ENCODE measurements at places on chromosomes 1 and 21.

- DNase-seq = no peak
Observed at GRCh38 chr1:183696981-183697380, 43.9 kb upstream of the APOBEC4 start.

DNA sequence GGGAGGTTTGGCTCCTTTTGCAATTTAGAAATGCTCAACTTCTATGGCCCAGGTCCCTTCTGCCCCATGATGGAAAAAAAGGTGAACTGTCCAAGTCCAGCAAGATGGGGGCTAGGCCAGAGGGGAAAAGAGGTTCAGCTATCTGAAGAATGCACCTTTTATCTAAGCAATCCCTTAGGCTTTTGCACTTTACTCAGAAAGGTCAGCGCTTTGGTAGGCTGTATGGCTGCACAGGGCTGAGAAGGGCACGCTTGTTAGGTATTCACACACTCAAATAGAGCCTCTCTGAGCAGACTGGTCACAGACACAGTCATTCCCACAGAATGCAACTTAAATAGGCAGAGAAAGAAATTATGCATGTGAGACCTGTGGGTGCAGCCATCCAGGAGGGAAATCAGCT lies 31.0 kb downstream of the KANK4 start:
- DNase-seq = no peak

DNA sequence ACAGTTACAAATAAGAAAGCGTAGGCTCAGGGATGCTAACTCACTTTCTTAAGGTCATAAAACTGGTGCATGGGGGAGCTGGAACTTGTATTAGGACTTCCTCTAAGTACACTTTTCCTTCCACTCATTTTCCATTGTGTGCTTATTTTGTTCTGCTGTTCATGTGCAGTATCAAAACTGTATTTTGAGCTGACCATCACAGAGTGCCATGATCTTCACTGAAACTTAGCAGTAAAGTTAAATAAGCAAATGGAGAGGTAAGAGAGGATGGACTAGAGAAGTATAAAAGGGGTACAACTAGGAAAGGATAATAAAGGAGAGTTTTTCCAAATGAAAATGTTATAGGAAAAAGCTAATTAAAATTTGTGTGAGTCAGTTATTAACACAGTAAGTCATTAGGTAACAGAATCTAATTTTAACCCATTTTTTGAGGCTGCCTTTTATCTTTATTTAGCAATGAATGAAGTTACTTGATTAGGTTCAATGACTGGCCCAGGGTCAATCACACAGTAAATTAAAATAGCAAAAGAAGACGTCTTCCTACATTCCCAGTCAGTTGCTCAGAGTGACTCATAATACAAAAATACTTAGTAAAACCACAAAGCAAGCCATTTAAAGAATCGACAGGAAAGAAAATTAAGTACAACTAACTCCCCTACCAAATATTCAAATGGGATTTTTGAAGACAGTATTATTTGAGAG lies 165.8 kb upstream of the C1orf105 start:
- peak; percentile 74 for DNase-seq

DNA sequence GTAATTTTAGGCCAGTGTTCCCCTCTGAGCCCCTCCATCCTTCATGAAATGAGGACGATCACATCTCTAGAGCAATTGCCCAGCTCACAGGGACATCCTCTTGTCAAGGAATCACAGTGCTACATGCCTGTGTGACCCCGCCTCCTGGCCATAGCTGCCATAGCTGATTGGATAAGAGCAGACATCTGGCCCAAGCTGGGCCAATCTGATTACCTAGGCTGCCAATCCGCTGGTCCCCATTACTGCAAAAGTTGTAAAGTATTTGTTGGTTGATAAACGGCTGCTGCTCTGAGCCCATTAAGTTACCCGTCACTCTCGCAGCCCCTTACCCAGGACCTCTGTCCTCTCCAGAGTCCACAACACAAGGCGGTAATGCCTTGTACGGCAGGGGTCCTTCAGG lies 8.3 kb downstream of the NT5C1A start:
- no peak for DNase-seq

- DNase-seq = no peak
Observed at GRCh38 chr1:94772230-94772641, 47.9 kb upstream of the SLC44A3 start.

GRCh38 chr1:192817246-192817645 lies 8.4 kb downstream of the RGS2 start:
- DNase-seq = no peak

- no peak for DNase-seq
Observed at GRCh38 chr1:165612062-165612461, 19.0 kb upstream of the MGST3 start.

DNA sequence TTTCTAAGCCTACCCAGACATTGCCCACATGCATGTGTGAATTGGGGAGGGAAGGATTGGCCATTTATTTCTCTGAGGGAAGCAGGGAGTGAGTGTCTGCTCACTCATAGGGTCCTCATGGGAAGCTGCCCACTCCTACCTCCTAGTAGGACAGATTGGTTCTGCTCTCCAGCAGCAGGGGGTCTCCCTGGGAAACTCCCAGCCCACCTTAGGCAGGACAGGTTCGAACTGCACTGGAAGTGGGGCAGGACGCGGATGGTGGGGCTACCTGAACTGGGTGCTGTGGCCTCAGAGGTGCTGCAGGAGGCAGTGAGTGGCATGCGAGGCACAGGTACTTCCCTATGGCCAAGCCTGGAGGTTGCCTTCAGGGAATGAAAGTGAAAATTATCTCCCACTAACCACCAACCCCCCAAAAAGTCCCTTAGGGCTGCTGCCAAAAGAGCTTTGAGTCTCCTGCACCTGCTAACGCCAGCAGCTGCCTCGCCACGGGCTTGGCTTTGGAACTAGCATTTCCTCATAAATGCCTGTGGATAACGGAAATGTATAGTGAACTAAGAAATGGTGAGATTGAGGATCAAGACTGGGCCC lies 157.0 kb upstream of the COA6 start:
- DNase-seq = no peak

DNA sequence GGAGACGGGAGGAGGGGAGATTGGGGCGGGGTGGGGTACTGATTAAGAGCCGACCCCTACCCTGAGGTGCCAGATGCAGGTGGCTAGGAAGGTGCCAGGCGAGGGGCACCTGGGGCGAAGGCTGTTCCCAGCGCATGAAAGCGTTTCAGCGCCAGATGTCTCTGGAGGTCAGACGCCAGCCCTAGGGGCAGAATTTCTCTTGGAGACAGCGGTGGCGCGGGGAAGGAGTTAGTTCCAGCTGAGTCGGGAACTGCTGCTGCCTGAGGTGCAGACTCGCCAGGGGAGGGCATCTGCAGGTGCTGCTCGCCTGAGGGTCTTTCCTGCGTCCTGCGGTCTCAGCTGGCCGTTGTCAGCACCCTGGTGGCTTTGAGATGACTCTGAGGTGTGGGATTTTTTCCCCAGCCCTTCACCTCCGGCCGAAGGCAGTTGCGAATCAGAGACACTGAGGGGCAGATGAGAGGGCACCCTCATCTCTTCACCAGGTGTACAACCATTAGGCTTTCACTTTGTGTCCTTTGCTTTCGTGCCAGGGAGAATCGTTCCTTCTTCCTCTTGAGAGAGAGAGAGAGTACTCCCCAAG lies 539 bp downstream of the CGN start:
- peak; percentile 23 for DNase-seq

- peak; percentile 74 for DNase-seq
Observed at GRCh38 chr1:224507771-224508523, 73.3 kb upstream of the WDR26 start.

- peak; percentile 49 for DNase-seq
Observed at GRCh38 chr21:17793246-17794123, 25.7 kb downstream of the C21orf91 start.

DNA sequence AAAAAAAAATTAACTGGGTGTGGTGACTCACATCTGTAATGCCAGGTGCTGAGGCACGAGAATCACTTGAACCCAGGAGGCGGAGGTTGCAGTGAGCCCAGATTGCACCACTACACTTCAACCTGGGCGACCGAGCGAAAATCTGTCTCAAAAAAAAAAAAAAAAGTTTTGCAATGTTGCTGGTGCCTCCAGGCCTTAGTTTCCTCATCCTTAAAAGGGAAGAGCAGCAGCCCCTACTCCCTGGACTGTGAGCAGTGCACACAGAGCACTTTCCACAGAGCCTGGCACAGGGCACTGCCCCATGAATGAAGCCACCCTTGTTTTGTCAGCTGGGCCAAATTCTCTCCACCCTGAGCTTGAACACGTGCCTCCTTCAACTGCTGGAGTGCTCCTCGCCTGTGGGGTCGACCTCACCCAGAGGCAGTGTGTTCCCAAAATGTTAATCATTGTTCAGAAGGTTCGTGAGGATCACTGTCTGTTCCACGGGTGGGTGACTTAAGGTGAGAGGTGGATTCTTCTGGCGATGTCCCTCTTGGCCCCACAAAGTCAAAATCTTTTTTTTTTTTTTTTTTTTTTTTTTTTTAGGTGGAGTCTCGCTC lies 152.1 kb upstream of the TMEM51 start:
- DNase-seq = no peak

DNA sequence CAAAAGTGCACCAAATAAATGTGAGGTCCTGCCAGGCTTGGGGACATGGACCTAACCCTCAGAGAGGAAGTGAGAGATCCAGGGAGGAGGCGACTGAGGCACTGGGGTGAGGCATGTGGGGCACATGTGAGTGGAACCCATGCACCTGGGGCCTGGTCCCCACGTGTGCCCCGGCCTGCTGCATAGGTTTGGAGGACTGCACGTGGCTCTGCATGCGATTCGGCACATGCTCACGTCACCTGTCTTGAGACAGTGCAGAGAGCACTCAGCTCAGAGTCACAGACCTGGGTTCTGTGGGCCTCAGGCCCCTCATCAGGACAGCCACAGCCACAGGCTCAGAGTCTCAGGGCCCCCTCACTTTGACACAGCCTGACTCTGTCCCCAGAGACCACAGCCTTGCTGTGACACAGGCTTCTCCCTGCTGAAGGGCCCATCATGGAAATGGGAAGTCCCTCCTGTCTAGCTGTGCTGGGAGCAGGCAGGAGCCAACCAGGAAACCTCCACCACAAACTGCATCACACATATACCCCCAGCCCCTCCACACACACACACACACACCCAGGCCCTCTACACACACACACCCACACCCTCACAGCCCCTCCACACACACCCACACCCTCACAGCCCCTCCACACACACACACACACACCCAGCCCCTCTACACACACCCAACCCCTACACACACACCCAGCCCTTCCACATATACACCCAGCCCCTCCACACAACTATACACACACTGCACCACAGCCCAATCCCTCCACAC lies 48.2 kb downstream of the SLC9A1 start:
- no peak for DNase-seq

- DNase-seq = no peak
Observed at GRCh38 chr1:109624201-109625010, 4.8 kb downstream of the AMPD2 start.

Data from AG08395 (cell line).